D721Med (cell line): ENCODE measurements at places on chromosomes 5 and 9.

DNA sequence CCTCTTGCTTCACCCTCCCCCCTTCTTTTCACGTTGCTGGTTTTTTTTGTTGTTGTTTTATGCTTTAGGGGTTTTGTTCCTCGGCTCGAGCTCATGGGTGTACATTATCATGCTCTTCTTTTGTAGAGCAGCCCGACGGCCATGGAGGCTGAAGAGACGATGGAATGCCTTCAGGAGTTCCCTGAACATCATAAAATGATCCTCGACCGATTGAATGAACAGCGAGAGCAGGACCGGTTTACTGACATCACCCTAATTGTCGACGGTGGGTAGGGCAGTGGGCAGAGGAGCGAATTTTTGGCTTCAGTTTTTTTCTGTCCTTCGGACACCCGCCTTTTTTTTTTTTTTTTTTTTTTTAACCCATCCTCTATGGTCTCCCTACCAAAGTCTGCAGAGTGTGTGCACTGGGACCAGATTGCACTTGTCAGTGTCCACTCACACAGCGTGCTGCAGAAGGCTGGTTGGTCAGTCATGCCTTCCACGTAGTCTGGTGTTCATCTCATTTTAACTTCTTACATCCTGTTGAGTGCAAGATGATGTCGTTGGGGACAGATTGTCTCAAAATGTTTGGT, 1.3 kb downstream of the ZNF131 start:
- DNase-seq, result no peak

GRCh38 chr9:89363921-89364665, 45.8 kb downstream of the SECISBP2 start:
- no peak for DNase-seq

GRCh38 chr5:179314606-179315355, 30.5 kb downstream of the ADAMTS2 start:
- no peak for DNase-seq

DNA sequence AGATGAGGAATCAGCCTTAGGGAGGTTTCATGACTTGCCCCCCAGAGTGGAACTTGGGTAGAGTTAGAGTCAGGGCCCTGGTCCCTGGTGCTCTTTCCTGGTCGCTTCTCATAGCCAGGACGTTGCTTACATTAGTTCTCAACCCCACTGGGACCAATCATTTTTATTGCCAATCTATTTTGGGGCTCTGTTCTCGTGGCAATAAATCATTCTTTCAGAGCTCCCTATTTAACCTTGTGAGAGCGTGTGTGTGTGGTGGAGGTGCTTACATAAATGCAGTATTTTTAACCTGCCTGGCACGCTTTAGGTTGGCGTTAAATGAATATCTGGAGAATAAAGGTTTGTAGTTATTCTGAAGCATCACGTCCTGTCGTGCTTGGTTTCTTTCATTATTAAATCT, 4.1 kb downstream of the TRIO start:
- DNase-seq, result no peak

- DNase-seq, result no peak
Measured at GRCh38 chr9:127780126-127780885, 1.8 kb upstream of the SH2D3C start.

GRCh38 chr9:24516463-24516862, 29.2 kb downstream of the IZUMO3 start:
- no peak for DNase-seq

GRCh38 chr5:68024426-68024825, 191.1 kb upstream of the PIK3R1 start:
- no peak for DNase-seq

- no peak for DNase-seq
Measured at GRCh38 chr5:8683496-8683895, 814.5 kb downstream of the MTRR start.
